Esophagus muscularis mucosa (tissue), 4 donors: ENCODE measurements at places on chromosomes 3 and 15. TPM values are rescaled to one million over a fixed set of nuclear protein-coding genes. Genes with fewer than 3 reads are reported as not detected.

DNA sequence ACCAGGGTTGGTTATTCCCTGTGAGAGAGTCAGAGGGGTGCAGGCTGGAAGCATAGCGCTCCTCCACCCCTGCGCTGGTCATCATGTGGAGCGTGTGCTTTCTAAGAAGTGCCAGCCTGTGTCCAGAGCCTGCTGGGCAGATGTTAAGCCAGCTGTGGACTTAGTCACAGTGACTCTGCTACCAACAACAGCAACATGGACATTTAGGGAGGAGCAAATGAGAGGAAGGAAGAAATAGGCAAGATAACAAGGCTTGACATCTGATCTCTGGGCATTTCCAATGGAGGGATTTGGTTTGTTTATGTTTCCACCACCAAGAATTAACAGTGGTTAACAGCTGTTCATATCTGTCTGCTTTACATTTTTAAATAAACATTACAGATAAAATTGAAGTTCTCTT, 36.4 kb upstream of the MYZAP start:
- H3K27me3 ChIP-seq, result no peaks in the 10 kb centered on the region
- H3K27ac ChIP-seq, result peak overlapping the region; percentile 47
- no peak for DNase-seq
- H3K36me3 ChIP-seq, result no peaks in the 10 kb centered on the region
- peaks cover 47% of the 10 kb centered on the region for H3K4me1 ChIP-seq

Gene FRMD5
- 0.52 TPM for total RNA-seq

DNA sequence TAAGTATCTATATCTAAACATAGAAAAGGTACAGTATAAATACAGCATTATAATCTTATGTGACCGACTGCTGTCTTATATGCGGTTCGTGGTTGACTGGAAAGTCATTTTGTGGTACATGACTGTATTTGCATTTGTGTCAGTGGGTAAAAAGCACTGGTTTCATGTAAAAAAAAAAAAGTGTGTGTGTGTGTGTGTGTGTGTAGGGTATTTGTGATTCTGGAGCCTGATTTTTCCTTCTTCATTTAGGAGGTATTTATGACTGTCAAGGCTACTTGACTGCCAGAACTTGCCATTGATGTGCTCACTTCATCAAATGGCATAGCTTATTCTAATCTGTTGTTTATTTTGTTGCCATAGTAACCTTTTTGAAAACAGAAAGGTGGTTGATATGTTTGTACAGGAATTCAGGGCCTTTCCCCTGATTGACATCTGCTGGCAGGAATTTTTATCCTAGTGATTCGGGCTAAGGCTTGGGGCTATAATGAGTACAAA, 63.2 kb downstream of the AKAP13 start:
- DNase-seq, result no peak
- H3K36me3 ChIP-seq, result no peaks in the 10 kb centered on the region
- no peak overlapping the region for H3K4me3 ChIP-seq
- H3K27ac ChIP-seq, result peak overlapping the region; percentile 35

GRCh38 chr15:44082558-44083157, 112.4 kb downstream of the FRMD5 start:
- H3K27me3 ChIP-seq, result no peaks in the 10 kb centered on the region
- H3K4me3 ChIP-seq, result no peak overlapping the region
- no peaks in the 10 kb centered on the region for H3K4me1 ChIP-seq

Gene SPESP1
- total RNA-seq, result 4.3 TPM

DNA sequence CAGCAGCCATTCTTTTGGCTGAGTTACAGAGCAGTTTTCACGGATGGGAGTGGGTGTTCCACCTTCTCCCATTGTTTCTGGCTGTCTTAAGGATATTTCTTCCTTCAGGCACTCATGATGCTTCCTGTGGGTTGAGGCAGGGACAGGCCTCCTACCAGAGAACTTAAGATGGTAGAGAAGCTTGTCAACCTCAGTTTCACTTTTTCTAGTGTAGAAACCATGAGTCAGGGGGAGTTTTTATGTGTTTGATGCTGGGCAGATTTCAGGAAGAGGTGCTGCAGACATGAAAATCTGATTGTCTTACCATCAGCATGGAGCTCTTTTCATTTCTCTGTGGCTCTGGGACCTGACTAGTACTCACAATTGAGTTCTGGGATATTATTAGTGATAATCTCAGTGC, 48.7 kb upstream of the VEPH1 start:
- H3K27ac ChIP-seq, result no peak overlapping the region
- no peak for DNase-seq
- no peaks in the 10 kb centered on the region for H3K27me3 ChIP-seq
- no peaks in the 10 kb centered on the region for H3K4me1 ChIP-seq
- no peak overlapping the region for H3K4me3 ChIP-seq

- no peak overlapping the region for H3K4me3 ChIP-seq
- no peaks in the 10 kb centered on the region for H3K36me3 ChIP-seq
- DNase-seq, result no peak
- H3K27ac ChIP-seq, result peak overlapping the region; percentile 32
Measured at GRCh38 chr3:167929968-167930367, 165.8 kb downstream of the GOLIM4 start.

DNA sequence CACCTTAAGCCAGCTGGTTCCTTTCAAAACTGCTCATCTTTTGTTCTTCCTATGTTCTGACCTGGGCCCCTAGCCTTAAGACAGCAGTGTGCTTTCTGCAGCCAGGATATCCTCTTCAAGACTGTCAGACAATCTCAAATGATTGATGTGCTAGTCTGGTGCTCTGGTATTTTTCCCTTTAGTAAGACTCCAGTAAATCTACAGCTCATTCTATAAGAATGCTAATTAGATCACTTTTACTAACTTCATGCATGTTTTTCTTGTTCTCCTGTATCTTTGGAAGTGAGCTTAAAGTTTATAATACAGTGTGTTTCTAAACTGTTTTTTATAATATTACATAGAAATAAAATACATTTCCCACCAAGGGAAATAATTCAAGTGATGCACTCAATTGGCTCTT, 220.9 kb upstream of the NANOGP8 start:
- peak overlapping the region; percentile 56 for H3K27ac ChIP-seq
- H3K27me3 ChIP-seq, result no peaks in the 10 kb centered on the region
- no peak overlapping the region for H3K4me3 ChIP-seq
- peaks cover 48% of the 10 kb centered on the region for H3K4me1 ChIP-seq
- H3K36me3 ChIP-seq, result no peaks in the 10 kb centered on the region

GRCh38 chr3:146093896-146094295, 67.1 kb downstream of the PLOD2 start:
- no peak overlapping the region for H3K4me3 ChIP-seq
- no peak for DNase-seq
- no peak overlapping the region for H3K27ac ChIP-seq
- H3K27me3 ChIP-seq, result no peaks in the 10 kb centered on the region

- H3K36me3 ChIP-seq, result no peaks in the 10 kb centered on the region
- DNase-seq, result no peak
- H3K27me3 ChIP-seq, result no peaks in the 10 kb centered on the region
Measured at GRCh38 chr15:57751177-57751800, 44.8 kb downstream of the POLR2M start.

DNA sequence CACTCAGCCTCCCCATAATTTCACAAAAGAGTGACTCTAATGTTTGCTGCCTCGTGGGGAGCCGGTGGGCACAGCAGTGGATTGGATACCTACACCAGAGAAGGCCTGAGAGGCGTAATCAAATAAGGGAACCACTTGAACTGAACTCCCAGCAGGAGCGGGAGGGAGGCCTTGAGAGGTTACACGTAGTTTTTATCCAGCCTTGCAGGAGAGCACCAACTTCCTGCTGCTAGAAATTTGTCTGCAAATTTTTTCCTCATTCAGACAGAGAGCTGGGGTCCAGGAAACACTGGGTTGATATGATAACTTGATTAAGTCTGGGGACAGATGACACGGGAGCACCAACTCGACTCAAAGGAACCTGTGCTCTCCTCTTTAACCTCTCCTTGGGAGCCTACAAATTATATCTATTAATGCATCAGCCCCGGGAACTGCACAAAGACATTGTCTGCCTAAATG, 69.8 kb downstream of the HES1 start:
- DNase-seq, result no peak
- no peaks in the 10 kb centered on the region for H3K27me3 ChIP-seq
- H3K4me3 ChIP-seq, result no peak overlapping the region

GRCh38 chr3:33044676-33045075, 52.3 kb downstream of the GLB1 start:
- DNase-seq, result no peak
- no peak overlapping the region for H3K27ac ChIP-seq
- H3K27me3 ChIP-seq, result no peaks in the 10 kb centered on the region
- peaks cover 60% of the 10 kb centered on the region for H3K36me3 ChIP-seq

DNA sequence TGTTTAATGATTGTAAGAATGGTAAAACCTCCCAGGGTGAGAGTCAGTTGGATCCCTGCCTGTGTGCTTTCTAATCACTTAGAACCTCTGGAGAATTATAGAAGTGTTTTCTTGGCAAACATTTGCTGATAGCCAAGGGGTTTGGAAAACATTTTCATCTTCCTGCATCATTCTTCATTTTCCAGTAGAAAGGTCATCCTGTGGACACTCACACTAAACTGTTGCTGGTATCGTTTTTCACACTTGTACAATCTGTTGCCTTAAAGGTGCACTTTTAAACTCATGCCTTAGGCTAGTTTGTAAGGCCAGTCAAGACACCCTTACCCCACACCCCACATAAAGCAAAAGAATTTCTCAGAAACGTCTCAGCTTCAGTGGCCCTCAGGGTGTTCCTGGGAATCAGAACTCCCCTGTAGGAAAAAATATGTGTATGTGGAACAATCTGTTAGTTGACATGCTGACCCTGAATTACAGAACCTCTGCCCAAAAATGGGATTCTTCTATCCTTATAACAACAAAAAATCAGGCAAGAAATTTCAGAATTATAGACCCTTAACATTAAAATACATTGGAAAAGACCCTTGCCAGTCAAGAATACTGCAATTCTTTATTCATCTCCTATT, 5.8 kb upstream of the PLD1 start:
- no peak for DNase-seq
- no peaks in the 10 kb centered on the region for H3K36me3 ChIP-seq
- no peaks in the 10 kb centered on the region for H3K27me3 ChIP-seq
- H3K4me1 ChIP-seq, result peaks cover 7% of the 10 kb centered on the region
- H3K4me3 ChIP-seq, result no peak overlapping the region

Gene THSD4
- 6.5 TPM for total RNA-seq

Gene WDR93
- 0.17 TPM for total RNA-seq

Gene SLCO2A1
- 8.3 TPM for total RNA-seq

GRCh38 chr15:78570710-78571109, 5.4 kb downstream of the CHRNA5 start:
- H3K27ac ChIP-seq, result no peak overlapping the region
- H3K4me1 ChIP-seq, result peaks cover 5% of the 10 kb centered on the region
- H3K36me3 ChIP-seq, result no peaks in the 10 kb centered on the region
- no peak overlapping the region for H3K4me3 ChIP-seq
- H3K27me3 ChIP-seq, result peaks cover 10% of the 10 kb centered on the region
- no peak for DNase-seq

- DNase-seq, result no peak
- no peaks in the 10 kb centered on the region for H3K27me3 ChIP-seq
- H3K27ac ChIP-seq, result no peak overlapping the region
- H3K4me1 ChIP-seq, result no peaks in the 10 kb centered on the region
- peak overlapping the region; percentile 32 for H3K4me3 ChIP-seq
Measured at GRCh38 chr3:145182196-145182911, 978.6 kb downstream of the PLOD2 start.
